Psoas muscle (tissue), 8 donors: ENCODE measurements at places on chromosomes 4 and X.
A peak's percentile ranks its signal among the peaks of the same experiment; 100 is the strongest.

- no peak for DNase-seq
These were observed 29.4 kb upstream of the TTC29 start for GRCh38 chr4:146975036-146975435.

GRCh38 chr4:123924536-123924935, 527.9 kb downstream of the SPRY1 start:
- DNase-seq, result no peak

DNA sequence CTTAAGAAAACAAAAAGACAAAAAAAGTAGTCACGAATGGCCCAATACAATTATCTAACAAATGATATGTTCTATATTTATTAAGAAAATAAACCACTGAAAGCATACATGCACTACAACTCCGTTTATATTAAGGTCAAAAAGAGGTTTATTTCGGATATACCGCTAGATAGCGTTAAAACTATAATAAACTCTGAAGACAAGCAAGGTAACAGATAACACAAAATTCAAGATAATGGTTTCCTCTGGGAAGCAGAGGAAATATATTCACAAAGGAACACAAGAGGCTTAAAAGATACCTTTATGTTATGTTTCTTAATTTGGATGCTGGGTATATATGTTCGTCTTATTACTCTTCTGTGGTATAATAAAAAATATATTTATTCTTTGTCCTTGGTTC, 4.7 kb upstream of the FAM200B start:
- no peak for DNase-seq

- DNase-seq, result no peak
These were observed 127.9 kb downstream of the TACR3 start for GRCh38 chr4:103591841-103592240.

- no peak for DNase-seq
These were observed 37.5 kb downstream of the PNPLA4 start for GRCh38 chrX:7889680-7890079.

DNA sequence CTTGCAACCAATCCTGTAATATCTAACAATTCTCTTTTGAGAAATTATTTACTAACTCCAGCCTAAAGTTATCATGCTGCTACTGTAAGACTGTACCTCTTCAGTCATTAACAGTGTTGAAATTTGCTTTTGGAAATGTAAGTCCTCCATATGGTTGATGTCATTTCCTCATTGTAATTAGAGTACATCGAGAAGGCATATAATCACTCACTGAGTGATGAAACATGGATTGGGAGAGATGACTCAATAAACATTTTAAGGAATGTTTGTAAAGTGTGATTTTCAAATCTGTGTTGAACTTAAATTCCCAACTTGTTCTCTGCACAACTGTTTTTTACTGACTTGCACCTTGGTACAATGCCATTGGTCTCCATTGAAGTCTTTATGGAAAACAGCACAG, 61.2 kb downstream of the HMGB2 start:
- DNase-seq, result no peak

DNA sequence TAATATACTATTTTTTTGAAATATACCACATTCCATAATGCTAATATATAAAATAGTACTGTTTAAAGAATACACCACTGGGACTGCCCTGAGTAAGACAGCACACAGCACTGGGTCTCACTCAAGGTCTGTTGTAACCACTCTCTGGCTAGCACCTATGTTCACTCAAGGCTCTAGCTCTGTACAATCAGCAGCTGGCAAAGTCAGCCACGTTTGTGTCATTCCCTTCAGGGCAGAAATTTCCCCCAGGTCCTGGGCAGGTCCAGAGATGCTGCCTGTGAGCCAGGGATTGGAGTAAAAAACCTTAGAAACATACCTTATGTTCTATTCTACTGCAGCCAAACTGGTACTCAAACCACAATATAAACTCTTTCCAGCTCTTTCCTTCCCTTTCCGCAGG, 1160.2 kb upstream of the ADGRL3 start:
- no peak for DNase-seq

- DNase-seq, result no peak
These were observed 599.6 kb upstream of the HS3ST1 start for GRCh38 chr4:12028258-12028657.

- DNase-seq, result peak; percentile 63
These were observed 432 bp downstream of the TMEM175 start for GRCh38 chr4:932713-933070.

GRCh38 chr4:38673130-38673978, 9.4 kb downstream of the KLF3 start:
- no peak for DNase-seq

- no peak for DNase-seq
These were observed 1.2 kb downstream of the PROM1 start for GRCh38 chr4:16082426-16083240.

DNA sequence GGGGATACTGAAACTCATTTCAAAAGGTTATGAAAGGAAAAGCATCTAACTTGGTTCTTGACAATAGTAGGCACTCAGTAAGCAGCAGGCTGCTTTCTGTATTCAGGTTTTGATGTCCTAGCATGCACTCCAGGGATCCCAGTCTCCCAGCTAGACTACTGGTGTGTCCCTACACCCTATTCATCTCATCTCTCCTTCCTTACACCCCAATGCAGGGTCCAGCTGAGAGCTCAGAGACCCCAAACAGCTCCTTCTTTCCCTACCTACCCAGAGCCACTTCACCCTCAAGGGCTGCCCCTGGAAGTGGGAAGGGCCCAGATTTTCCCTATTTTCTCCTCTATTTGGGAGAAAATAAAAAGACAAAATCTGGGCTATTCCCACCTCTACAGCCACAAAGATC, 1.6 kb upstream of the EFNB1 start:
- DNase-seq, result no peak

DNA sequence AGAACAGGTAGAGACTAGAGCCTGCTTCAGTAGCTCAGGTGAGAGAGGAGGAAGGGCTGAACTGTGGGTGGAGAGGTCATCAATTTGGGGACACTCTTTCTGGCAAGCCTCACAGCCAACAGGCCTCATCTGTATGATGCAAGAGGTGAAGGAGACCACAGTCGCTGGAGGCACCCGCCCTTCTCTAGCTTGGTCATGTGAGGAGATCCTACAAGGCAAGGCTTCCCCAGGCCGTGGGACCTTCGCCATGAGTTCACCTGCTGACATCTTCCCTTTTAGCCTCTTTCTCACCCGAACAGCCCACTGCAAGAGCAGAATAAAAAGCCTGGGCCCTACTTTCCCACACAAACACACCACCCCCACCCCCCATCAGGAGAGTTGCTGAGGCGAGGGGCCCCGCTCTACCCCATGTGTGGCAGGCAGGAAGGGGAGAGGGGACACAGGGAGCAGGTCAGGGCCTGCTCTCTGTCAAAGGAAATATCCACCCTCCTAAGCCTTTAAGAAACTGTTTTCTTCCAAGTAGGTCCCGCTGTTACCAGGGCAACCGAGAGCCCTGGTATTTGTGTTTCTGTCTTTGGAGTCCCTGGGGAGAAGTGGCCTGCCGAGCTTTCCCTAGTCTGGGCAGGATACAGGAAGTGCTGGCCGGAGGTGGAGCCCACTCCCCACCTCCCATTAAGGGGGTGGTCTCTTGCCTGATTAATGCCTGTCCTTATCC, 8.1 kb downstream of the RTL5 start:
- DNase-seq, result peak; percentile 63

GRCh38 chrX:43450355-43450754, 205.7 kb upstream of the MAOA start:
- no peak for DNase-seq

- DNase-seq, result no peak
These were observed 14.5 kb downstream of the GAB1 start for GRCh38 chr4:143351149-143351691.

DNA sequence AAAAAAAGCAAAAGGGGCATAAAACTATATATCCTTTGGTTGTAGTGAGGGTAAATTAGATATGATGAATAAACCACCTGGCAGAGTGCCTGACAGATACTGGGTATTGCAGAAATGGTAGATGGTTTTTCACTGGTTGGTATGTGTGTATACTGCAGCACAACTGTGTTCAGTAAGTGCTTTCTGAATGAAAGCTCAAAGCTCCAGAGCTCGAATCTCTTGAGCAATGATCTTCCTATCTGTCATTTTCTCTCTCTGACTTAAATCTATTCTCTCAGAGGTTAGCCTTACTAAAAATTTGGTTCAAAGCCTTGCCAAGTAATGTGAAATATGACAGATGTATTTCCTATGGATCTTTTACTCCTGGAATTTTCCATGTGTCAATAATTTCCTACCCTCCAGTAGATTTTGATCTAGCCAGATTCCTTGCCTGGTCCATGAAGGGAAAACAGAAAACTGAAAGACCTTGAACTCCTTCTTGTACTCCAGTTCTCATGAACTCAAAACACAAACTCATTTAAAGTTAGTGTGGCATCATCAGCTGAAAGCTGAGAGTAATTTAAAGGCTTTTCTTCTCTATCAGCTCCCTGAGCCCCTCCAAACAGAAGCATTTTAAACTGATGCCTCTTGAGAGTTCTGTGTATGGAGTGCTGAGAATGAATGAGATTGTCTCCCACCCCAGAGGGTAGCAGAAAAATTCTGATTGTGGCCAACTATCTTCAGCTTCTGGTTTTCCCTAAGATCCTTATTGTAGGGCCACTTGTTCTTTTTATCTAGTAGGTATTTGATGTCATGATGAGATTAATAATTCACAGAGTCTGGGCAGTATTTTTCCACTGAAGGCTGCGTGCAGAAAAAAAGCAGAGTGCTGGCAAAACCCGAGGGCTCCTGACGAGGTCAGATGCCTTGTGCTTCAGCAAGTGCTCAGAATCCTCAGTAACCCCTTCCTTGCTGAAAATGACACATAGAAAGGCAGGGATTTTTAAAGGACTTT, 363.4 kb upstream of the BOD1L1 start:
- DNase-seq, result no peak

- peak; percentile 6 for DNase-seq
These were observed 40.8 kb downstream of the HTRA3 start for GRCh38 chr4:8310306-8310705.

DNA sequence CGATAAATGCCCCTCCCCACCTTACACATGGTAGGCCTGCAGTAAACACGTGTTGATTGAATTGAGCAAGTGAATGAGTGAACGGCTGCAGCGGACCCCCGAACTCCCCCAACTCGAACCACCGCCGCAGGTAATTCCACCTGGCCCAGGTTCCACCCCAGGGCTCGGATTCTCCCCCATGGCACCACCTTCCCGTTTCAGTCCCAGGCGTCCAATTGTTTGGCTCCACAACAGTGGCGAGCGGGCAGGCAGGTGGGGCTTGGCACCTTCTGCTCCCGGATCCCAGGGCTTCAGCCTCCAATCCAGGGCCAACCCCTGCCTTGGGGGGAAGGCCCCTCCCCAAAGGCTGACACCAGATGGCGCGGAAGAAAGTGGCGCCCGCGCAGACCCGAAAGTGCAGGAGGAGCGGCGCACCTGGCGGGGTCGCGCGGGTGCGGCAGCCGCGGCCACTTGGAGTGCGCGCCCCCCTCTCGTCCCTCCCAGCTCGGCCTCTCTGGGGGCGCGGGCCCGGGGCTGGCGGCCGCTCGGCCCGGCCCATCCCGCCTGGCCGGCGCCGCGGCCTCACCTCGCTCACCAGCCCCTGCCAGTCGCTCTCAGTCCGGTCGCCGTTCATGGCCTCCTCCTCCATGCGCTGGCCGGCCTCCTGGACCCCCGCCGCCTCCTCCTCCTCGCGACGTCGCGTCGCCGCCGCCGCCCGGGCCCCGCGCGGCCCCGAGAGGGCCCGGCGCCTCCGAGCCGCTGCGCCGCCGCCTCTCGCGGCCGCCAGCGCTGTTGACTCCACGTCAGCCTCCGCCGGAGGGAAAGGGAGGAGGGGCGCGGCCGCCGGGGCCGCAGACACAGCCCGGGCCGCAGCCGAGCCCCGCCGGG, at the start of gene CCDC149:
Gene CCDC149, minus strand, starts transcription at position 791 of the 867 bp plus-strand sequence. Its CDS starts 178 bp downstream, at position 613.
- DNase-seq, result peak; percentile 68

GRCh38 chrX:65509400-65509799, 25.2 kb downstream of the LAS1L start:
- DNase-seq, result no peak

DNA sequence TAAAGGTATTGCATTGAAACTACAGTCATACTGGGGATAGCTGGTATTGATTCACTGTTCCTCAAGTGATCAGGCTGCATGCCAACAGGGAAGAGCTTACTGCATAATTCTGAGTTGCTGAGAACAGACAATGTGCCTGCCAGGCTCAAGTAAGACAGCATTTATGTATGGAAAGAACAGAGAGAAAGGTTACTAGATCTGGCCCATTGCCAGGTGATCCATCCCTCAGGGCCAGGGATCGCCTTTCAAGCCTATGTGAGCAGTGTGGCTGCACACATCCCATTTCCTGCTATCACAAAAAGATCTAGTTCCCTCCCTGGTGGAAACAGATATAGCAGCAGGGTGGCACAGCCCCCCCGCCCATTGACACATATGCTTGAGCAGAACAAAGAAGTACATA, 254.0 kb downstream of the TMA16 start:
- DNase-seq, result no peak

- peak; percentile 76 for DNase-seq
These were observed 3.4 kb downstream of the ATP1B4 start for GRCh38 chrX:120365320-120365719.

- DNase-seq, result no peak
These were observed 3.8 kb downstream of the RGS12 start for GRCh38 chr4:3296651-3297050.

GRCh38 chr4:17713779-17714178, 67.6 kb downstream of the FAM184B start:
- no peak for DNase-seq

DNA sequence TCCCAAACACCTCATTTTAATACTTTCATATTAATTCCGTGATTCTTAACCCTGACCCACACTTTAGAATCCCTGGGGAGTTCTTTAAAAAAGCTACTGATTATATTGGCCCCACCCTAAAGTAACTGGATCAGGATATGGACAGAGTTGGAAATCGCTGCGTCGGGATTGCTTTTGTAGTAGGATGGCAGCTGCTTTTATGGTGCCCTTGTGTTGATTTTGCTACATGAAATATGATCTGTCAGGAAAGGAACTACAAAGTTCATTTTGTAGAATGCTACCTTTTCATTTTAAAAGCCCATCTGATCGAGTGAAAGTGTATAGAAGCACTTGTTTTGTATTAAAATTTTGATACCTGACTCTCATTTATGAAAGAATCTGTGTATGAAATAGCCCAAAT, 43.6 kb downstream of the TMEM131L start:
- no peak for DNase-seq

DNA sequence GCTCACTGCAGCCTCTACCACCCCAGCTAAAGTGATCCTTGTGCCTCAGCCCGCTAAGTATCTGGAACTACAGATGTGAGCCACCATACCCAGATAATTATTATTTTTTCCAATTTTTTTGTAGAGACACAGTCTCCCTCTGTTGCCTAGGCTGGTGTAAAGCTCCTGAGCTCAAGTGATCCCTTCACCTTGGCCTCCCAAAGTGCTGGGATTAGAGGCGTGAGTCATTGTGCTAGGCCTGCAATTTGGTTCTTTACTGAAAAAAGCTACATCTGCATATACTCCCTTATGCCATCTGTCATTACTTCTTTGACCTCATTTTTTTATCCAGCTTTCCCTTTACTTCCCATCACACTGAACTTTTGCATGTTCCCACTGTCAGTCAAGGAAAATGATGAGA, 2012.4 kb upstream of the IGFBP7 start:
- DNase-seq, result no peak
